Stimulated activated CD4-positive, alpha-beta T cell treated with anti-CD3 and anti-CD28 coated beads, Interleukin-15, amount 100 ng/mL, for 48 hours (primary cell): ENCODE measurements at places on chromosomes 7 and 10.

- DNase-seq = no peak
These were observed 74.7 kb downstream of the CACNB2 start for GRCh38 chr10:18214691-18215563.

DNA sequence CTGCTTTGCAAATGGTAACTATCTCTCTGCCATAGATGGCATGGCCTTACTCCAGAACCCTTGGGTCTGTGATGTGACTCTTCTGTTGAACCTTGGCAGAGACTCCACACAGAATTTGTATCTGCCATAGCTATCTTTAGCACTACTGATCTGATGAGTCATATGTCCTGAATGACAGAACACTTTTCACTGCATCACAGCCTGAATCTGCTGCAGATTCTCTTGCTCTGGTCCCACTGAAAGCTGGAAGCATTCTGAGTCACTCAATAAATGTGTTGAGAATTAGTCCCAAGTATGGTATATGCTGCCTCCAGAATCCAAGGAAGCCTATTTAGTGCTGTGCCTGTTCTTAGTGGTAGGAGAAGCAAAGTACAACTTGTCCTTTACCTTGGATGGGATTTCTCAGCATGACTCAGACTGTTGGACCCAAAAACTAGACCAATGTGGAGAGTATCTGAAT lies 39.5 kb upstream of the ANKRD1 start:
- DNase-seq = no peak

GRCh38 chr7:12909483-12909882 lies 222.1 kb downstream of the ARL4A start:
- no peak for DNase-seq

GRCh38 chr7:113099284-113099919 lies 12.8 kb upstream of the GPR85 start:
- DNase-seq = no peak

DNA sequence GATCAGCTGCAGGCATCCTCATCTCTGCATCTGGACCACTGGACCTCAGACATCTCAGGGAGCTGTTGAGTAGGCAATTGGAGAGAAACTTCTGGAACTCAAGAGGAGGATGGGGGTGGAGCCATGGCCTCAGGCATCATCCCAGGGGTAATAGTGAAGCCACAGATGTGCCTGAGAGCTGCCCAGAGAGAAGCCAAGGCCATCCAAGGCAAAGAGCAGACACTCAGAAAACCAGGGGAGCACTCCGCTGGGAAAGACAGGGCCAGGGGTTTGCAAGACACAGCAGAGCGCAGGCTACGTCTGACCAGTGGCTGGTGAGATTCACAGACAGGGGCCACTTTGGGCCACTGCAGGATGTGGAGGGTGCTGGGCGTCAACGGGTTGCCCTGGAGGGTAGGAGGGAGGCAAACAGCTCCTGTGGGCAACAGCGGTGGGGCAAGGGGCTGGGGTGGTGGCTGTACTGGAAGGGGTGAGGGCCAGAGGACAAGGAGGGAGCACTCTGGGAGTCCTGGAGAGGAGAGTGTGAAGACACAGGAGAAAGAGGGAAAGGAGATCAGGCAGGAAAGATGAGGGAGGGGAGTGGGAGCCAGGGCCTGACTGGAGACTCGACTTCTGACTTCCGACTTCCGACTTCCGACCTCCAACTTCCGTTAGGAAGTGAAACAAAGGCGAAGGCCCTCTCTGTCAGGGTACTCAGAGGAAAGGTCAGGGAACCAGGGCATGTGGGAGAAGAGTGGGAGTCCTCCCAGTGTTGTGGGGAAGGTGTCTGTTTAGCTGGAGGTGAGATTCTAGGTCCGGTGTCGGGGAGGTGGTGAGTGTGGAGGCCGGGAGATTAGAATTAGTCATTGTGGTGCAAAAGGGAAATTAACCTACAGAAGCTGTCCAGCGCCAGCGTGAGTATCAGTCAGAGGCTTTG lies 69.7 kb upstream of the ANTXRL start:
- DNase-seq = no peak

GRCh38 chr10:124480860-124481259 lies 19.2 kb downstream of the LHPP start:
- DNase-seq = no peak
